ENCODE measurements at places on chromosomes 7 and 10. TPM values are rescaled to one million over a fixed set of nuclear protein-coding genes. Genes with fewer than 3 reads are reported as not detected.

SPDYE1 gene
- total RNA-seq, result not detected

ADAMTS14 gene
- 0.09 TPM for total RNA-seq

GPR85 gene
- total RNA-seq, result not detected

ELAPOR2 gene
- 0.14 TPM for total RNA-seq

PRSS37 gene
- total RNA-seq, result not detected

KEL gene
- total RNA-seq, result not detected
